GDM1 (cell line): ENCODE measurements at places on chromosomes 7 and 10.

- DNase-seq, result no peak
Observed at GRCh38 chr10:99913831-99914235, 95.9 kb downstream of the DNMBP start.

- DNase-seq, result no peak
Observed at GRCh38 chr7:41567731-41568114, 135.2 kb downstream of the INHBA start.

- DNase-seq, result no peak
Observed at GRCh38 chr7:137981668-137982067, 20.2 kb downstream of the CREB3L2 start.

GRCh38 chr7:1323178-1324027, 90.7 kb downstream of the UNCX start:
- DNase-seq, result no peak

DNA sequence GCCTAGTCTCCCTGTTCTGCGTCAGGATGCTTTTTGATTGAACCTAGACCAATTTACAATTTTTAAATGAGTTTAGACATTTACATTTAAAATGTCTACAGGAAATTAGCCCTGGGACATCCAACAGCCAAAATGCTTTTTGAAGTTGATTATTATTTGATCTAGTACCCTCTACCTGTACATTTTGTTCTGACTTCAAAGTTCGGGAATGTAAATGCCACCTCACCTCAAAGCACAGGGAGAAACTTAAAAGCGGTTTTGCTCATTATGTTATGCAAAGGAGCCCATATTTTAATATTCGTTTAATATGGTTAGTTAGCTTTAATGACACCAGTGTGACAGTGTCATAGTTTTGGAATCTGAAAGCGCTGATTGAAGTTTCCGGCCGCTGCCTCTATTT, 80.1 kb upstream of the FAM204A start:
- no peak for DNase-seq

- DNase-seq, result no peak
Observed at GRCh38 chr7:143408686-143409561, at the start of gene EPHA1. EPHA1 (minus strand) TSS chr7:143408856; CDS start chr7:143408805, 51 bp downstream.

DNA sequence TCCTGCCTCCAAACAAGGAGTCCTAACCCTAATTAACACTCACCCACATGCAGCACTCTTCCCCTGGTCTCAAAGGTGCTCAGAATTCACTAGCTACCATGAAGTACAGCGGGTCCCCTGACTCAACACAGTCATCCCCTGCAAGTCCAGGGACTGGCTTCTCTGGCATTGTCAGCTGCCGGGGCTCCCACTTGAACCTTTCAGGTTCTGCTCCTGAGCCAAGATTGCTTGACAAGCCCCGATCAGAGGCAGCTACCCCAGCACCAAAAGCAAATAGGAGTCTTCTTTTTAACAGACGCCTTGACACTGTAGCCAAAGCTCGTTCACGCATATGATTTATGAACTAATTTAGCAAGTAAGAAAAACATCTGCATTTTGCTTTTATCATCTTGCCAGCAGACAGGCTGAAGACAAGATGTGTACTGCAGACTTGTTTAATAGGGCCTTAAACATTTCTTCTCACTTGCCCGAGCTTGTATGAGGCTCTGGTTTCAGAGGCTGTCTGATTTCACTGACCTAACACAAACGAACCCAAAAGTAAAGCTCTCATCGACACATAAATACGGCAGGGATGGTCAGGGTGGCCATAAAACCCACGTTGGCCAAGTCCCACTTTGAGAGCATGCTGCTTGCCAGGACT, 67.6 kb upstream of the ADAM12 start:
- no peak for DNase-seq
